ENCODE measurements at places on chromosomes 16 and 17. TPM values are rescaled to one million over a fixed set of nuclear protein-coding genes. Genes with fewer than 3 reads are reported as not detected.
A peak's percentile ranks its signal among the peaks of the same experiment; 100 is the strongest.

GRCh38 chr17:20914658-20915057 is 128.2 kb downstream of the USP22 start:
- DNase-seq: no peak

DNA sequence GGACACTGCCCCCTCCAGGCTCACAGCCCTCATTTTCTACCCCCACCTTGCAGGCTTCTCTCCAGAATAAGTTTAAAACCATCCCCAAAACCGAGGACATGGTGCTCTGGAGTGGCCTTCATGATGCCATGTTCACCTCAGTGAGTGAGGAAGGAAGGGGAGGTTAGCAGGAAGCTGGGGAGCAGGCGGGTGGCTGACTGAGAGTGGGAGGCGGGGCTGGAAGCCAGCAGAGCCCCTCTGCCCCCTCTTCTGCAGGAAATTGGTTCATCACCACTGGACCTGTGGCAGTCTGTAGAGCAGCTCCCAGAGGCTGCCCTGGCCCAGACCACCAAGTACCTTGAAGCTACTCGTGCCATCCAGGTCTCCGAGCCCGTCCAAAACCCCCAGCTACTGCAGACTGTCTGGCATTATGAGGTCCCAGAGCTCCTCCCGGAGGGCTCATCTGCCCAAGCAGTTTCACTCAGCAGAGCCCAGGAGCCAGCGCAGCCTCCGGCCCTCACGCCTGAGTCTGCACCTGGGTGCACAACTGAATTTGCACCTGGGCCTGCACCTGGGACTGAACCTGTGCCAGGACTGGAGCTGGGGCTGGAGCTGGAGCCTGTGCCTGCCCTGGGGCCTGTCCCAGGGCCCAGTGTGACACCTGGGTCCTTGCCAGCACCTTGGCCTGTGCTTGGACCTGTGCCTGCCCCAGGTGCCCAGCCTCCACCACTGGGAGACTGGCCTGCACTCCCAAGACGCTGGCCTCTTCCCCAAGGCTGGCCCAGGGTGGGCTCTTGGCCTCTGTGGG is 19.0 kb downstream of the C16orf96 start:
- DNase-seq: no peak

Gene KRTAP2-1
- total RNA-seq: not detected

- DNase-seq: no peak
These were observed 12.0 kb downstream of the ERN2 start for GRCh38 chr16:23701045-23701444.

DNA sequence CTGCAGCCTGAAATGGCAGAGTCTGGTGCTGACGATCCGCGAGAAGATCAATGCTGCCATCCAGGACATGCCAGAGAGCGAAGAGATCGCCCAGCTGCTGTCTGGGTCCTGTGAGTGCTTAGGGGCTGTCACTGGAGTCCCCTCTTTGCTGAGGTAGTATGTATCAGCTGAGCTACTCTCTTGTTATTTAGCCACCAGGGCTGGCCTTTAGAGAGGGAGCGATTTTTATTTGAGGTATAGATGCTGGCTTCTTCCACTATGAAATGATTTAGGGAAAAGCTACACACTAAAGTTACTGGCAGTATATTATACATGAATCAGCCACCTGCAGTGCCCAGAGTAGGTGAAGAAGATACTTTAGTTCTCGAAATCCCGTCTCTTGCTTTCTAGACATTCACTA is 2.6 kb downstream of the CDK5RAP3 start:
- no peak for DNase-seq

Gene KREMEN2
- 14.1 TPM for total RNA-seq

DNA sequence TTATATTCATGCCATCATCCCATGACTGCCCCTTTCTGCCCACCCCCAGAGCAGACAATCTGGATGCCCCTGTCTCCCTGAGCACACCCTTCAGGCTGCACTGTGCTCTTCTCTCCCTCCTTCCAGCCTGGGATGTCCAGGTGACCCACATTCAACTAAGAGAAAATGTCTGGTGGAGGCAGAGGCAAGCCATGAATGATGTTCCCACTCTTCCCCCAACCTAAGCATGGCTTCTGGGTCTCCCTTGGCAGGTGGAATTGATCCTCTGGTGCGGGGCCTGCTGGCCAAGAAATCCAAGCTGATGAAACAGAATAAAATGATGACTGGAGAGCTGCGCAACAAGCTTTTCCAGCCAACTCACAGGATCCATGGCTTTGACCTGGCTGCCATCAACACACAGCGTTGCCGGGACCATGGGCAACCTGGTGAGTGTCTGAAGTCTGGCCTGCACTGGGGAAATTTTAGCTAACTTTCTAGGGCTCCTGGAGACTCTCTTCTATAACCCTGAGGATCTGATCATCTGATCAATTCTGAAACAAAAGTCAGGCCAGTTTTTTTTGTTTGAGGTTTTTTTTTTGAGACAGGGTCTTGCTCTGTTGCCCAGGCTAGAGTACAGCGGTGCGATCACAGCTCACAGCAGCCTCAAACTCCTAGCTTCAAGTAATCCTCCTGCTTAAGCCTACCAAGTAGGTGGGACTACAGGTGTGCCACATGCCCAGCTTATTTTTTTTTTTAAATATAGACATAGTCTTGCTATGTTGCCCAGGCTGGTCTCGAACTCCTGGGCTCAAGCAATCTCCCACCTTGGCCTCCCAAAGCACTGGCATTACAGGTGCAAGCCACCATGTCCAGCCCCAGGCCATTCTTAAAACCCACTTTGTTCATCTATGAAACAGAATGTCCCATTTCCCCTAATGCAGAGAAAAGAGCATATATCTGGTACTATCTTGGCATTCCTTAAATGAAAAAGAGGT is 14.5 kb downstream of the MPO start:
- DNase-seq: no peak

DNA sequence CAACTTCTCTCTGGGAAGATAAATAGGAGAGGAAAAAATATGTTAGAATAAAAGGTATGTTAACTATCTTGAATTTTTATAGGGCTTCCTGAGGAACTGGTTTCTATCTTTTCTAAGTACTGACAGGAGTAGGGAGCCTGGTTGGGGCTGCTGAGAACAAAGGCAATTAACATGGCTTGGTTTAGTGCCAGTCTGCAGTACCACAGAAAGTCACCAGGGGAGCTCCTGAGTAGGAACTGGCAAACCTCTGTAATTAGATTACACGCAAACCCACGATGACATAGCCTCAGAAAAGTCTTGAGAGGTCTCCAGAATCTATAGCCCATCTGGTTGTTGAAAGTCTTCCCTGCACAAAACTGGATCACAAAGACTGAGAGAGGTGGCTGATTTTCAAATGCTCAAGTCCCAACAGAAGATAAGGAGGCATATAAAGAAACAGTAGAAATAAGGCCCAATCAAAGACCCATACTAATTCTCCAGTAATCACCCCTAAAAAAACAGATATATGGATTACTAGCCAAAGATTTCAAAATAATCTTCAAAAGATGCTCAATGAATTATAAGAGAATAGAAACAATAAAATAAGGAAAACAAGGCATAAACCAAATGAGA is 11.7 kb upstream of the CNTNAP4 start:
- DNase-seq: peak; percentile 6

Measured in HCT116 (cell line).